Cerebellum (tissue), 4 donors: ENCODE measurements at places on chromosomes 7 and 10. TPM values are rescaled to one million over a fixed set of nuclear protein-coding genes. Genes with fewer than 3 reads are reported as not detected.

Gene PRPS1L1
- total RNA-seq = not detected

Gene ADARB2
- total RNA-seq = 8.2 TPM

Gene SPDYE16
- total RNA-seq = 0.27 TPM

Gene PNLIPRP3
- not detected for total RNA-seq

Gene EBLN1
- not detected for total RNA-seq

Gene TACC2
- total RNA-seq = 27.0 TPM

Gene CUBN
- total RNA-seq = 7.8 TPM

Gene CFAP43
- 9.1 TPM for total RNA-seq

Gene SPDYE1
- total RNA-seq = 0.09 TPM

Gene PRLHR
- total RNA-seq = 0.36 TPM

Gene FAM171A1
- 29.7 TPM for total RNA-seq

Gene CTNNA3
- total RNA-seq = 24.9 TPM

Gene STAG3
- 1.5 TPM for total RNA-seq

Gene GPR85
- 58.8 TPM for total RNA-seq

DNA sequence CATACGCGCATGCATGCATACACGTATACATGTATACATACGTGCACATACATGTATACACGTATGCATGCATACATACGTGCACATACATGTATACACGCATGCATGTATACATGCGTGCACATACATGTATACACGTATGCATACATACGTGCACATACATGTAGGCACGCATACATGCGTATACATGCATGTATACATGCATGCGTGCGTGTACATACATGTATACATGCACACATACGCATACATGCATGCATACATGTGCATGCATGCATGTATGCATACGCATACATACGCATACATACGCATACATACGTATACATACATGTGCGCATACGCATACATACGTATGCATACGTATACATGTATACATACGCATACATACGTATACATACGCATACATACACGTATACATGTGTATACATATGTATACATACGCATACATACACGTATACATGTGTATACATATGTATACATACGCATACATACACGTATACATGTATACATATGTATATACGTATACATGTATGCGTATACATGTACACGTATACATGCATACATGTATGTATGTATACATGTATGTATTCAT lies 19.0 kb upstream of the MTURN start:
- DNase-seq = no peak

DNA sequence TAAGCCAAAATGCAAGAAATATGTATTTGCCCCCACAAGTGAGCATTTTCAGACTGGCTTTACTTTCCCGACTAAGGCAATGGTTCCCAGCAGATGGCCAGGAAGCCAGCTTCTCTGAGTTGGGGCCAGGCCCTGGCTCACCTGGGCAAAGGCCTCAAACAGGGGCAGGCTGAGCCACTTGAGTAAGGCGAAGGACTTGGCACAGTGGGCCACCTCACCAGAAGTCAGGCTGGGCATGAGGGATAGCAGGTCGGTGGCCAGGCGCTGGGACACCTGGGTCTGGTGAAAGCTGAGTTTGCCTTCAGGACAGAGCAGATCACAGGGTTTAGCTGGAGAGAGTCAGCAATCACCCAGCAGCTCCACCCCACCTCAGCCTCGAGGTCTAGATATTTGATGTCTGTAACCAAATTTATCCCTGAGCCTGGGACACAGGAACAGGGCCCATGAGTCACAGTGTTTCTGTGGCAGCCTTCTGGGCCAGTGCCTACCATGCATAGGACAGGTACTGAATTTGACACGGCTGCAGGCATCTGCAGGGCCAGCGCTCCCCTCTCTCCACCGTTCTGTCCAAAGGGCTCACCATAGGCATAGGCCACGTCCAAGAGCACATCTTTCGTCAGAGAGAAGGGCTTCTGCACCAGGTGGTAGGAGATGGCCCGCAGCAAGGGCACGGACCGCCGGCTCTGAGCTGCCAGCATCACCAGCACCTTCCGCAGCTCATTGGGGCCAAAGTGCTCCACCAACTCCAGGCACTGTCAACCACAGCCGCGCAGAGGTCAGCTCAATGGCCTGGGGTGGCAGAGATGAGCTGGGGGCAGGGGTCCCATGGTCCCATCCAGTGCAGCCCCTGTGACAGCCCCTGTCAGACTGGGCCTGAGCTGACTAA lies 7.3 kb downstream of the TBRG4 start:
- DNase-seq = no peak

- DNase-seq = no peak
Observed at GRCh38 chr7:134940729-134941128, 45.6 kb upstream of the AGBL3 start.

DNA sequence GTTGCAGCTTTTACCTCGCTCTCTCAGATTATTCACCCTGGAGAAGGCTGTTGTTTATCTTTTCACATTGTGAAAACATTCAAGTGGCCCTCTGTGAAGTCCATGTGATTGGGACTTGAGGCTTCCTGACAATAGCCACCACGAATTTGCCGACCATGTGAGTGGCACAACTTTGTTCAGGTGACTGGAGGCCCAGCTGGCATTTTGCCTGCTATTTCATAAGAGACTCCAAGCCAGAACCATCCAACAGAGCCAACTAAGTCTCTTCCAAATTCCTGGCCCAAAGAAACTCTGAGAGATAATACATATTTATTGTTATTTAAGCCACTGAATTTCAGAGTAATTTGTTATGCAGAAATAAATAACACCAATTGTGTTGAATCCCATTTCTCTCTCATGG lies 38.2 kb upstream of the CCSER2 start:
- no peak for DNase-seq

- no peak for DNase-seq
Observed at GRCh38 chr10:78502210-78502936, 468.7 kb downstream of the RPS24 start.

DNA sequence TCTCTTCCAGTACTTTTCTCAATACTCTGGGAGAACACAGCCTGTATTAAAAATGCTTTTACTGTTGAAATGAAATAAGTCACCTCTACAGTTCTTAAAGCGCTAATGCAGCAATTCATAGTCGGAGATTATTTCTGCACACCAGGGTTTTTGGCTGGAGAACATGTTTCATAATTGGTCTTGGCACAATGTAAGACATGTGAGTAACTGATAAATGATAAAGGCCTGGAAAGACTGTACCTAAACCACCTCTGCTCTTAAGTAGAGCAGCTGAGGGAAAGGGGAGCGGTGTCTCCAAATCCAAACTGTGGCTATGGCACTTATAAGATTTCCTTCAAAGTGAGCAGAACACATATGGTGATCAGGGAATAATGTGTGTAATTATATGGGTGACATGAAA lies 390.3 kb upstream of the MBL2 start:
- DNase-seq = no peak

DNA sequence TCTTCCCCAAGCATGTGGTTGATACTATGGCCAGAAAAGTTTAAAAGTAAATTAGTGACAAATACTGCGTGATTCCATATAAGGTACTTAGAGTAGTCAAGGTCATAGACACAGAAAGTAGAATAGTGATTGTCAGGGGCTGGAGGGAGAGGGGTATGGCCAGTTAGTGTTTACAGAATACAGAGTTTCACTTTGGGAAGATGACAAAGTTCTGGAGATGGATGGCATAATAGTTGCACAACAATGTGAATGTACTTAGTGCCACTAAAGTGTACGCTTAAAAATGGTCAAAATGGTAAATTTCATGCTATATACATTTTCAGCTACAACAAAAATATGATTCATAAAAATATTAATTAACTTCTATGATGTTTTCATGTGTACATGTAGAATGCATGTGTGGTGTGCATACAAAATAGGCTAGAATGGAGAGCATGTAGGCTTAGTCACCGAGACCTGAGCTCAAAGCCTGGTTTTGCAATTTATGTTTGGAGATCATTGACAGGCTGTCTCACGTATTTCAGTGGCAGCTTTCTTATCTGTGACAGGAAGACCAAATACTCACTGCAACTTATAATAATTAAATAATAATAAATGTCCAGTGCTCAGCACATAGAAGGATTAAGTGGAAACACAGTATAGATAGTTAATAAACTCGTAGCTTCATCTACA lies 625.6 kb downstream of the SUGCT start:
- no peak for DNase-seq

DNA sequence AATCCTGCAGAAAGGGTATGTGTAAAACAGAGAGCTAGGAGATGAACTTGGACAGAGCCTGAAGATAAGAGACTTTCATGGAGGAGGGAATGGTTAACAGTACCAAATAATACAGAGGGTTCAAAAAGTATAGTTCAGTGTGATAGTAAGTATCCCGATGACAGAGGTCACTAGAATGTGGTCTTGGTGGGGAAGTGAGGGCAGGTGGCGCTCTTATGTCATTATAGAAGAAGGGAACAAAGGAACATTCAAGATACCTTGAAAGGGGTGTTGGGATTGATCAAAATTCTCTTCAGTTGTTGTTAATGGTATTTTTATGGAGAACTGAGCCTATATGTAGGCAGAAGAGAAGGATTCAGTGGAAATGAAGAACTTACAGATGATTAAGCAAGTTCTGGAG lies 312.5 kb downstream of the SUGCT start:
- DNase-seq = no peak

- DNase-seq = no peak
Observed at GRCh38 chr7:73829921-73830680, 695 bp upstream of the CLDN4 start.

- DNase-seq = no peak
Observed at GRCh38 chr10:50653758-50654157, 30.0 kb upstream of the SGMS1 start.

- no peak for DNase-seq
Observed at GRCh38 chr7:138626846-138627245, 74.3 kb downstream of the SVOPL start.

DNA sequence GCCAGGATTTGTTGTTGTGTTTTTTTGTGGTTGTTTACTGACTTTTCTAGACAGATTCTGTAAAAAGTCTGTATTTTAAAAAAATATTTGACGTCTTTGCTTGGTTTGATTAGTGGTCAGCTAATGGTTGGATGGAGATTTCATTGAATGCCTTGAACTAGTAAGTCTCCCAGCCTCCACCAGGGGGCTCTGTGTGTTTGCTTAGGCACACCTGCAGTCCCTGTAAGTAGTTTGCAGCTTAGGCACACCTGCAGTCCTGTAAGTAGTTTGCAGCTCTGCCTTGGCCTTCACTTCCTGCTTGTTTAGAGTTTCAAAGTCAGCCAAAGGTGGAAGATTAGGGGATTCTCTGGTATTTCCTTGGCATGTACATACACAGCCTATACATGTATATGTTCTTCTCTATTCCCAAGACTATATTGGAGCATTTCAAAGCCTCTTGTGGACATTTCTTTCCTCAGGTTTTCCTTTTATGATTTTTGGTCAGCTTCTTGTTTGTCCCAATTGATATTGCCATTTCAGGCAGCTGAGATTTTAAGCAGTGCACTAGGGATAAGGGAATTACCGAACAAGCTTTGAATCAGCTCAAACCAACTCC lies 101.6 kb downstream of the CCSER2 start:
- peak; percentile 27 for DNase-seq

DNA sequence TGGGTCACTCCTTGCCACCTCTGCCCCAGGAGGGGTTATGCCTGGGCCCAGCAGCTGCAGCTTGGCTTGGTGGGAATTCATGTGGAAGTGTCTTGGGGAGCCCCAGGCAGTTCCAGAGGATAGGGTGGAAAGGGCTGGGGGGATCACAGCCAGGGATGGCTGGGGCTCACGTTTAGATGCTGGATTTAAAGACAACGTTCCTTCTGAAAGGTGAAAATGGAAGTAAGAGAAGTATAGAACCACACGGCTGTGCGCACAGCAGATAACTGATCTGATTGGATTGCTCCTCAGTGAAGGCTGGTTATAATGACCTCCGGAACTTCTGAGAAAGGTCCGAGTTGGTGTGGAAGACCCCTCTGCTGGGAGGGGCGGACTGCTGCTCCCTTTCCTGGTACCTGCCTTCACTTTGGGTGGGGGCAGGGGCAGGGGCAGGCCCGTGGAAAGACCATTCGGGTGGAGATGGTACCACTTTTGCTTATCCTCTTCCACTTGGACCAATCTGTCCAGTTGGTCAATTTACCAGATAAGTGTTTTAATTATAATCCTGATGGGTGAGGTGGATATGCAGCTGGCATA lies 7.9 kb upstream of the MYL7 start:
- DNase-seq = no peak

- no peak for DNase-seq
Observed at GRCh38 chr7:42650171-42650570, 261.7 kb downstream of the C7orf25 start.

DNA sequence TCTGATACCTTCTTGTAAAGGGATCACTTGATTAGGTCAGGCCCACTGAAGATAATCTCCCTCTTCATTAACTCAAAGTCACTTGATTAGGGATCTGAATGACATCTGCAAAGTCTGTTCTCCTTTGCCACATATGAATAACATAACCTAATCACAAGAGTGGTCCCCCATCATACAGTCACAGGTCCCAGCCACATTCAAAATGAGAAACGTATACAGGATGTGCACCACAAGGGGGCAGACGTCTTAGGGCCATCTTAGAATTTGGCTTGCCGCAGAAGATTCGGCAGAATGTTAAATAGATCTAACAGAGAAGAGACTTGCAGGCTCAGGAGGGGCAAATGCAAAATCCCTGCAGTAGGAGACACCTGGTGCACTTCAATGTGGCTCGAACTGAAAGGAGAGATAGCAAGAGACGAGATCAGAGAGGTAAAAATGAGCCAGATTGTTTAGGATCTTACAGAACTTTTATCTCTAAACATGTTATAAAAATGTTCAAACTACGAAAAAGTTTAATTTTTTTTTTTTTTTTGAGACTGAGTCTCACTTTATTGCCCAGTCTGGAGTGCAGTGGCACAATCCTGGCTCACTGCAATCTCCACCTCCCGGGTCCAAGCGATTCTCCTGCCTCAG lies 10.4 kb upstream of the SMC3 start:
- peak; percentile 35 for DNase-seq

GRCh38 chr10:29563420-29564035 lies 71.2 kb downstream of the SVIL start:
- DNase-seq = no peak

DNA sequence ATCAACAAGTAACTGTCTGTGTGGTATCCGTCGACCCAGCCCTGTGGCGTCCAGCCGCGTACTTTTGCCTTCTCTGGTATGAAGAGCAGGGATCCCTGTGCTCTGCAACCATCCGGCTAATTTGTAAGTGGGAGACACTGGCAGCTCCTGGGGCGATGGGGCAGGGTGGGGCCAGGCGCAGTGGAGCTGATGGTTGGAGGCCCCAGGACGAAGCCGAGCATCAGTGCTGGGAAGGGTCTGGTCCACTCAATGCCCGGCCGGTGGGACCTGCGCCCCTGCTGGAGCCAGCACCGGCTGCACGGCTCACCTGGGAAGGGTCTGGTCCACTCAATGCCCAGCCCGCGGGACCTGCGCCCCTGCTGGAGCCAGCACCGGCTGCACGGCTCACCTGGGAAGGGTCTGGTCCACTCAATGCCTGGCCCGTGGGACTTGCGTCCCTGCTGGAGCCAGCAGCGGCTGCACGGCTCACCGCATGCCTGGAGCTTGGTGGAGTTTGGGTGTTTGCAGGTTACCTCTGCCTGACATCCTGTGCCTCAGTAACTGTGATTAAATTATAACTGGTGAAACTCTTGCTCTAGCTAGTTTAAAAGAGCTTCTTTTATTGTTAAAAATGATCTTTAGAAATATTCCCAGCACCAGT lies 96.1 kb downstream of the NKX6-2 start:
- no peak for DNase-seq

GRCh38 chr7:66306243-66306642 lies 101.1 kb downstream of the TPST1 start:
- no peak for DNase-seq

GRCh38 chr10:119313644-119314043 lies 106.3 kb downstream of the GRK5 start:
- DNase-seq = no peak

- no peak for DNase-seq
Observed at GRCh38 chr7:24732646-24733413, 24.4 kb downstream of the GSDME start.

- no peak for DNase-seq
Observed at GRCh38 chr7:28595801-28596200, 183.5 kb downstream of the CREB5 start.
